GM13977 (cell line): ENCODE measurements at places on chromosomes 4 and X.

GRCh38 chr4:161803171-161803570, 360.6 kb downstream of the FSTL5 start:
- no peak for DNase-seq

GRCh38 chr4:111991797-111992196, 153.5 kb upstream of the FAM241A start:
- no peak for DNase-seq

DNA sequence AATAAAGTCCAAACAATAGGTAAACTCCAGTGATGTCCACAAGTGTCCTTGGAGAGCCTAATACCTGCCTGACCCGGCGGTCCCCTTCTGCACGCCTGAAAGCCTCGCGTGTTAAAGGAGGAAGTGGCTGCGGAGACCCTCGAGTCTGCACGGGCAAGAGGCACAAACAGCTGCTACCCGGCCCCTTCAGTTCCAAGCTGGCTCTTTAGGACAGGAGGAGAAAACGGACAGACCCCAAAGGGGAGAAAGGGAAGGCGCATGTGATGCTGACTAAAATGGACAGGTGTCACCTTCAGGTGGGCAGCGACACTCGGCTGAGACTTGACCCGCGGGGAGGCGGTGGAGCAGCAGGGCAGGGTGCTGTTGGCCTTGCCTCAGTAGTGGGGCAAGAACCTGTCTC, 102.7 kb upstream of the TENM3 start:
- DNase-seq, result no peak

DNA sequence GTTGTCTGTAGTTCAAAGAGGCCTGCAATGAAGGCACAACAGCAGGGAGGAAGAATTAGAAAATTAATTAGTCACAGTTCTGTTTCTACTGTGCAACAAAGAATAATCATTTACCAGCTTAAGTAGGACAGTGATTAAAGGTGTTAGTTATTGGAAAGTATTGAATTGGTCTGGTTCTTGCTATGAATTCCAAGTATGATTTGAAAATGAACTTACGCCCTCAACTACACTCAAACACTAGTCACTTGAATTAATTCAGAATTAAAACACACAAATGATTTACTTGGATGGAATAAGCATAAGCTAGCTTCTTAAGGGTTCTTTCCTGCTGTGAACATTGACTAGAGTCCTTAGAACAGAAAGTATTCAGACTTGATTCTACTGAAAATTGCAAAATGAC, 69.9 kb upstream of the EXOC1L start:
- no peak for DNase-seq

- peak; percentile 70 for DNase-seq
These were observed 7.7 kb downstream of the GAK start for GRCh38 chr4:924107-925096.
